Hepatocyte (in vitro differentiated cells): ENCODE measurements at places on chromosomes 7 and 10. TPM values are rescaled to one million over a fixed set of nuclear protein-coding genes. Genes with fewer than 3 reads are reported as not detected.

DNA sequence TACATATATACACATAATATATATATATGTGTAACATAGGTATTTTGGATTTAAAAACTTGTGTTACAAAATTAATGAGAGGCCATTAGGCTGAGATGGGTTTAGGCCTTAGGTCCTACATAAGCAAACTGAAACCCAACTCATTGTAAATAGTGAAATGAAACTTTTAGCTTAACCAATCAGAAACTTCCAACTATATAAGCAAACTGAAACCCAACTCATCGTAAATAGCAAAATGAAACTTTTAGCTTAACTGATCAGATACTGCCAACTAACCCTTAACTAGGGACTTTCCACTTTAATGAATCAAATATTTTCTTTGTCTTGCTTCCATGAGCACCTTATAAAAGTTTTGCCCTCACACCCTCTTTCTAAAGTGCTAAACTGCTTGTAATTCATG lies 17.3 kb upstream of the SAMD9L start:
- no peak overlapping the region for H3K4me3 ChIP-seq
- no peak overlapping the region for H3K27ac ChIP-seq
- DNase-seq: no peak
- no peaks in the 10 kb centered on the region for H3K27me3 ChIP-seq

GRCh38 chr7:17105701-17106100 lies 192.8 kb upstream of the AHR start:
- H3K4me1 ChIP-seq: no peaks in the 10 kb centered on the region
- DNase-seq: no peak
- H3K4me3 ChIP-seq: no peak overlapping the region
- H3K36me3 ChIP-seq: no peaks in the 10 kb centered on the region
- no peak overlapping the region for H3K27ac ChIP-seq

GRCh38 chr7:140898786-140899536 lies 25.8 kb downstream of the BRAF start:
- no peak overlapping the region for H3K4me3 ChIP-seq
- H3K36me3 ChIP-seq: no peaks in the 10 kb centered on the region
- no peaks in the 10 kb centered on the region for H3K4me1 ChIP-seq

- H3K4me3 ChIP-seq: no peak overlapping the region
- H3K27ac ChIP-seq: no peak overlapping the region
- no peaks in the 10 kb centered on the region for H3K36me3 ChIP-seq
- H3K27me3 ChIP-seq: no peaks in the 10 kb centered on the region
- DNase-seq: no peak
- no peaks in the 10 kb centered on the region for H3K4me1 ChIP-seq
Measured at GRCh38 chr7:74619235-74619860, 38.2 kb upstream of the GTF2I start.

- H3K4me3 ChIP-seq: no peak overlapping the region
- no peak overlapping the region for H3K27ac ChIP-seq
- H3K27me3 ChIP-seq: no peaks in the 10 kb centered on the region
- no peaks in the 10 kb centered on the region for H3K4me1 ChIP-seq
- peak; percentile 49 for DNase-seq
Measured at GRCh38 chr10:32005050-32005449, 51.2 kb downstream of the KIF5B start.

DNA sequence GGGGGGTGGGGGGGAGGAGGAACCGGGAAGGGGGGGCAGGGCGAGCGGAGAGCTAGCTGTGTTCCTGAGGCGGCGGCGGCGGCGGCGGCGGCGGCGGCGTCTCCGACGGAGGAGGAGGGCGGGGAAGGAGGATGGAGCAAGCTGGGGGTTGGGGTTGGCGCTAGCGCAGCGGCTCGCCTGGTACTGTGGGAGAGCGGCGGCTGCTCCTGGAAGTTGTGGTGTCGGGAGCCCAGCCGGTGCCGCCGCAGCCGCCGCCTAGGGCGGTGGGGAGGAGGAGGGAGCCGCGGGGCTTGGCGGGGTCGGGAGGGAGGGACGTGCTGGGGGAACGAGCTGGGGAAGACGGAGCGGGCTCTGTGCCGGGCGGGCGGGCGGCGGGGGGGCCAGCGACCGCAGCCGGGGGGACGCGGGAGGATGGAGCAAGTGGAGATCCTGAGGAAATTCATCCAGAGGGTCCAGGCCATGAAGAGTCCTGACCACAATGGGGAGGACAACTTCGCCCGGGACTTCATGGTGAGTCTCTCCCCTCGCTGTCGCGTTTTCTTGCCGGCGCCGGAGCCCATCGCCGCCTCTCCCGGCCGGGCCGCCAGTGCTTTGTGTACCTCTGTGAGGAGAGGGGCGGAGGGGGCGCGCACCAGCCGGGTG lies at the start of gene PTPN12:
Gene PTPN12, plus strand, starts transcription at position 160 of the 642 bp plus-strand sequence. Its CDS starts 252 bp downstream, at position 412.
- H3K27me3 ChIP-seq: no peaks in the 10 kb centered on the region
- H3K36me3 ChIP-seq: no peaks in the 10 kb centered on the region
- peaks cover 26% of the 10 kb centered on the region for H3K4me1 ChIP-seq
- DNase-seq: no peak

DPP6 gene
- total RNA-seq: 0.12 and 0.20 TPM in 2 replicates

OPTN gene
- 48.7 and 51.0 TPM in 2 replicates for total RNA-seq

GRCh38 chr10:112679392-112679791 lies 232.4 kb downstream of the VTI1A start:
- no peak overlapping the region for H3K4me3 ChIP-seq
- H3K36me3 ChIP-seq: no peaks in the 10 kb centered on the region
- no peak overlapping the region for H3K27ac ChIP-seq
- H3K27me3 ChIP-seq: no peaks in the 10 kb centered on the region
- peaks cover 26% of the 10 kb centered on the region for H3K4me1 ChIP-seq
